Activated CD8-positive, alpha-beta T cell treated with anti-CD3 and anti-CD28 coated beads, Interleukin-2, amount 10 ng/mL, durations not matched to agents 7 days and 5 days (primary cell): ENCODE measurements at places on chromosomes 5 and 9. TPM values are rescaled to one million over a fixed set of nuclear protein-coding genes. Genes with fewer than 3 reads are reported as not detected.

The PCDHB2 gene
- not detected for total RNA-seq

The INSL4 gene
- not detected for total RNA-seq

The IL3 gene
- total RNA-seq: not detected

The ASB6 gene
- 27.7 TPM for total RNA-seq

The SPATA24 gene
- 4.0 TPM for total RNA-seq

The WWC1 gene
- total RNA-seq: not detected

The SAXO1 gene
- total RNA-seq: not detected

The CARTPT gene
- not detected for total RNA-seq

The BTNL8 gene
- not detected for total RNA-seq

The KCTD16 gene
- total RNA-seq: not detected

The SLC25A2 gene
- 0.39 TPM for total RNA-seq

- peaks cover 3% of the 10 kb centered on the region for H3K36me3 ChIP-seq
- no peak for DNase-seq
- no peak overlapping the region for H3K27ac ChIP-seq
- no peak overlapping the region for H3K4me3 ChIP-seq
- peaks cover 15% of the 10 kb centered on the region for H3K4me1 ChIP-seq
Measured at GRCh38 chr9:90815944-90816357, 14.3 kb downstream of the SYK start.

DNA sequence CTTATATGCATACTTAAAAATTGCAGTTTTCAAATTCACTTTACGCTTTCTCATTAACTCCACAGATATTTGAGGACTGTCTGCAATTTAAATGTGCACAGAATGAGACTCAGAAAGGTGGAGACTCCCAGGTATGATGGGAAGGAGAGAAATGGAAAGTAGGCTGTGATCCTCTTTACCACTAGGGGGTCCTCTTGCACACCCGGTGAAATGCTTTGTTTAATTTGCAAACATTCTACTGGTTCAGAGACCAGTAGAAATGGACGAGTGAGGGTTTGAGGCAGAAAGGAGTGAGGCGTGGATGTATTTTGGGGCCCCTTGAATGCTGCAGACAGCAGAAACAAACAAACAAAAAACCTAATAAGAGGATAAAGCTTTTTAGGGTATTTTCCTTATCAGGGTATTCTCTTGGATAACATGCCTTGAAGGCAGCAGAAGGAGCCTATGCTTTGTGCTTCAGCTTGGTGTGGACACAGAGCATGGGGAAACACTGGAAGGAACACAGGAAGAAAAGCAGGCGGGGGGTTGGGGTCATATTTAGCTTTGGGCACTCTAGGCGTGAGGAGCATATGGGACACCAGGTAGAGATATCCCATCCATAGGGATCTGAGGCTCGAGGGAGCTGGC, 410.1 kb downstream of the DMRT2 start:
- no peak for DNase-seq
- no peak overlapping the region for H3K27ac ChIP-seq
- no peak overlapping the region for H3K4me3 ChIP-seq
- H3K4me1 ChIP-seq: no peaks in the 10 kb centered on the region
- H3K36me3 ChIP-seq: no peaks in the 10 kb centered on the region

DNA sequence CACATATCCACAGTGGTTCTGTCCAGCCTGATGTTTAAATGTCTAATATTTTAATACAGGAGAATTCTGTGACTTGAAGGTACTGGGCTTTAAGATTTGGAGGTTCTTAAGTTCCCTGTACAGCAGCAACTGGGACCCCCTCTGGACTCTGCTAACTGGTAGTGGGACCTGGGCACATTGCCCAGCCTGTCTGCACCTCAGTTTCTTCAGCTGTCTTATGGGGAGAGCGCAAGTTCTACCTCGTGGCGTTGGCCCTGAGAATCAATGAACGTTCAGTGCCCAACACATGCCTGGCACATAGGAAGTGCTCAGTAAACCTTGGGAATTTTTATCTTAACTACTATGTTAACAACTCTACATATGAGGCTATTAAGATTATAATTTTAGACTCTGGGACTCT, 1.4 kb downstream of the SLC2A6 start:
- peaks cover 7% of the 10 kb centered on the region for H3K27me3 ChIP-seq
- no peak for DNase-seq
- no peak overlapping the region for H3K27ac ChIP-seq
- no peaks in the 10 kb centered on the region for H3K36me3 ChIP-seq
- peaks cover 30% of the 10 kb centered on the region for H3K4me1 ChIP-seq

- no peaks in the 10 kb centered on the region for H3K27me3 ChIP-seq
- no peaks in the 10 kb centered on the region for H3K36me3 ChIP-seq
- H3K4me3 ChIP-seq: no peak overlapping the region
- H3K4me1 ChIP-seq: no peaks in the 10 kb centered on the region
- no peak overlapping the region for H3K27ac ChIP-seq
- DNase-seq: no peak
Measured at GRCh38 chr9:102479191-102479590, 515.9 kb upstream of the CYLC2 start.

DNA sequence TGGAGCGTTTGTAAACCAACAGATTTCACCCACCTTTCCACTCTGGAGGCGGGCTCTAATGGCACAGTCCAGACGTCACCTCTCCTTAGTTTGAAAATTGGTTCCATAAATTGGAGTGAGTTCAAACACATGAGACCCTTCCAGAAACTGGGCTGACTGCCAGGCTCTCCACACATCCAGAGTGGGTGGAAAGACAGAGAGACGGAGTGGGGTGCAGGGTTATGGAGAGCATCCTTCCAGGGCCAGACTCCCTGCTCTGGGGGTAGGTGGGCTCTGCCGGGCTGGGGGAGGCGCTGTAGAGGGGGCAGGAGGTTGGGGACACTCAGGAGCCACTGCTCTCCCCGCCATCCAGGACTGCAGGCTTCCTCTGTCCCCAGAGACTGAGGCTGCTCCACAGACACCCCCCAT, 104.7 kb upstream of the PHYKPL start:
- H3K27ac ChIP-seq: no peak overlapping the region
- H3K27me3 ChIP-seq: no peaks in the 10 kb centered on the region

DNA sequence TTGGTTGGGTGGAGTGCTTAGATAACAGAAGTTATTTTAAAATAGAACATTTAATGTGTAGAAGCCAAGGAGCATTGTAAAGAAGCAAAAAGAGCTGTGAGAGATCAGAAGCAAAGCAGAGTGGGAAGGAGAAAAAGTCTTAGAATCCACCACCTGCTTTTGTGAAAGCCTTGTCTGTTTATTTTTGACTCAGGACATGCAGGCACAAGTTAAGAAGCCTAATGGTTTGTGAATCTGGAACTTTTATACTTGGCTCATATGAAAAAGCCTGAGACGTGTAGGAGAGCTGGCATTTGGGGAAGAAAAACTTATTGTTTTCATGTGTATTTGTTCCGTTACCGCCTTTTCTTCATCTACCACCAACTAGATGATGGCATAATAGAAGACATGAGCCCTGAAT, 38.5 kb upstream of the ITGA2 start:
- H3K36me3 ChIP-seq: peaks cover 2% of the 10 kb centered on the region
- DNase-seq: no peak
- H3K27me3 ChIP-seq: no peaks in the 10 kb centered on the region
- H3K27ac ChIP-seq: no peak overlapping the region
- peaks cover 27% of the 10 kb centered on the region for H3K4me1 ChIP-seq

DNA sequence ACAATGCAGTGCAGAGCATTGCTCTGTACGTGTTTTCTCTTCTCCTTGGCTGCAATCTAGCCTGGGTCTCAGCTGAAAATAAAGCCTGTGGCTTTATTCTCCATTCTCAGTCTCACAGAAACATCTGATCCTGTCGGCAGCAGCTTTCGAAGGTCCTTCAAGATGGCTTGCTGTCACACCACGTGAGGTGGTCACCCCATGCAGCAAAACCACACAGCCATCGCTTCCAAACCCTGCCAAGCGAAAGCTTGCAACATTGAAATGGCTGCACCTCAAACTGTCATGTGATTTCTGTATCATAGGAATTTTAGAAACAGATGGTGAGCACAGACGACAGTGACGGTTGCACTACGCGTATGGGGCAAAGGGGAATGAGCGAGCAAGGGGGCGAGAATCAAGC, 98.5 kb upstream of the SMARCA2 start:
- no peak for DNase-seq
- H3K27ac ChIP-seq: no peak overlapping the region
- H3K27me3 ChIP-seq: peaks cover 10% of the 10 kb centered on the region
- no peak overlapping the region for H3K4me3 ChIP-seq
- H3K36me3 ChIP-seq: no peaks in the 10 kb centered on the region

GRCh38 chr5:151970885-151971284, 46.2 kb upstream of the GLRA1 start:
- no peaks in the 10 kb centered on the region for H3K4me1 ChIP-seq
- no peaks in the 10 kb centered on the region for H3K36me3 ChIP-seq
- no peak overlapping the region for H3K27ac ChIP-seq

DNA sequence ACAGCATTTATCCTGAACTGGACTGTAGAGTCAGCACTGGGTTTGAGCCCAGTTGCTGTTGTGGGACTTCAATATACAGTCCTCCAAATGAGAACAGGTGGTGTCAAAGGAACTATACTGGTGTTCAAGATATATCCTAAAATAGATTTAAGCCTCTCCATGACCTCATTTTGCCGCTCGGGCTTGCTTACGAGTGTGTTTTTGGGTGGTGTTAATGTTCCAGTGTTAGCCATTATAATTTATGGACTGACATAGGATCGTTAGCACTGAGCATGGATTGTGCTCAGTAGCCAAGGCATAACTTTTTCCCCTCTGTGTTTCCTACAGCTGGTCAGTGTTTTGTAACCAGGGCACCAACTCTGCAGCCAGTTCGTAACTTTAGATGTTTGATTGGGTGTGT, 306.6 kb downstream of the SPATA31D1 start:
- no peaks in the 10 kb centered on the region for H3K27me3 ChIP-seq
- H3K36me3 ChIP-seq: no peaks in the 10 kb centered on the region
- no peak for DNase-seq
- no peaks in the 10 kb centered on the region for H3K4me1 ChIP-seq
- no peak overlapping the region for H3K27ac ChIP-seq
